ENCODE measurements at places on chromosomes 6 and 20.

GRCh38 chr6:17866876-17867444, 120.5 kb downstream of the KIF13A start:
- no peak for DNase-seq

DNA sequence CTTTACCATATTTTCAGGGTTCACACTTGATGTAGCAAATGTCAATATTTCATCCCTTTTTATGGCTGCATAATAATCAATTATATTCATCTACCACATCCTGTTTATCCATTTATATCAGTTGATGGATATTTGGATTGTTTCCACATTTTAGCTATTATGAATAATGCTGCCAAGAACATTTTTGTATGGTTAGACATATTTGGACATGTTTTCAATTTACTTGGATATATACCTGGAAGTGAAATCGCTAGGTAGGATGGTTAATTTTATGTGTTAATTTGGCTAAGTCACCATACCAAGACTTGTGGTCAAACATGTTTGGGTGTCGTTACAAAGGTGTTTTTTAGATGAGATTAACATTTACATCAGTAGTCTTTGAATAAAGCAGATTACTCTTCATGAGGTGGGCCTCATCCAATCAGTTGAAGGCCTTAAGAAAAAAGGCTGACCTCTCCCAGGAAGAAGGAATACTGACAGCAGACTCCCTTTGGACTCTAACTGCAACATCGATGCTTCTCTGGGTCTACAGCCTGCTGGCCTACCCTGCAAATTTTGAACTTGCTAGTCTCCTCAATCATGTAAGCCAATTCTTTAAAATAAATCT, 196.5 kb downstream of the BACH2 start:
- DNase-seq, result no peak

DNA sequence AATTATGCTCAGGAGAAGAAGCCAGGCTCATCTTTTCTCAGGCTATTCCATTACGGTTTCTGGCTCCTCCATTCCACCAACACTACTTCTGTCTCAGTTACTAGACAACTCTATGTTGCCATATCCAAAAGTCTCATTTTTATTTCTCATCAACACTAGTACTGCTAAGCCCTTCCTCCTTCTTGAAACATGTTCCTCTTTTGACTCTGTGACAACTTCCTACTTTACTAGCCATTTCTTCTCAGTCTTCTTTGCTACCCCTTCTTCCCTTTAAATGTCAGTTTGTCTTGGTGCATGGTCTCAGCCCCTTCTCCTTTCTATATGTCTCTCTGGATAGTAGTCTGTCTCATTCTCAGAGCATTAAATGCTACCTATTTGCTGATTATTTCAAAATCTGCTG, 7.1 kb upstream of the ADGRG6 start:
- no peak for DNase-seq

GRCh38 chr20:1734269-1734858, 76.8 kb upstream of the SIRPG start:
- DNase-seq, result no peak

DNA sequence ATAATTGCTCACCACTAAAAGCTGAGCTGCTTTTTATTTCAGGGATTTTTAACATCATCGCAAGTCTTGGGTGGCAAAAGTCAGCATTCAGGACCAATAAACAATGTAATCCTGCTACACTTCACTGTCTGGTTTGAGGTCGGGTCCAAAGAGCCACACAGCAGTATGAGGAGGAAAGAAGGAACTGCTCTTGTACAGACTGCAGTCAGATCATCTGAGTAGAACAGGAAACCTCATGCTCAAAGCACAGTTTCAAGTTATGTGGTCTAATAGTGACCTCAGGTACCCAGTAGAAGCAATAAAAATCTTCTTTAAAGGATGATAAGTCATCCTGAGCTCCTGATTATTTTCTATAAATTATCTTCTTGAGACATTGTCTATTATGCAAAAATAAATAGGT, 211.4 kb downstream of the FUT9 start:
- DNase-seq, result no peak
